ENCODE measurements at places on chromosomes 5 and 9.

GRCh38 chr5:16489322-16489791 lies 23.8 kb upstream of the ZNF622 start:
- DNase-seq = peak; percentile 72

GRCh38 chr5:83931969-83932368 lies 211.3 kb upstream of the HAPLN1 start:
- no peak for DNase-seq

- no peak for DNase-seq
These were observed 31.9 kb downstream of the FAM240B start for GRCh38 chr9:38687992-38688391.

- DNase-seq = no peak
These were observed 40.0 kb downstream of the FBXL7 start for GRCh38 chr5:15539951-15540350.

DNA sequence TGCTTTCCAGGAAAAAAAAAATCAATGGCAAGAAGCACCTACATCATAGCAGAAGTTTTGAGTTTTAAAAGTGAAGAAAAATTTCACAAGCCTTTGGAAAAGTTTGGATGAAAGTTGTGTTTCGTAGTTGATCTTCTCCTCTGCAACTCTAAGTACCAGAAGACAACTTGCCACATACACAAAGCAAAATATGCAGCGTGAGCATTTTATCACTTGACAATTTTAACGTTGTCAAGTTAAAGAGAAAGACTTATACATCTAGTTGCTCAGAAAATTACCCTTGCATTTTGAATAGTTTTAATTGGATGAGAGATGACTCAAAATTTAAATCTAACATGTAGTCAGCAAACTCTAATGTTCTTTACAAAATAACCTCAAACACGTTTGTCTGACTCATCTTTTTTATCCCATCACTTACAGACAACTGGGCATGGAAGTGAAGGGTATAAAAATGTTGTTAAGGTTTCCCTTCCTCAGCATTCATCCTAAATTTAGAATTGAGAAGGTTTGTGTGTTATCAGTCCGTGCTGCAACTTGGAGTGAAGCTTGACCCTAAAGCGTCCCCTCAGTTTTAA lies 213.4 kb downstream of the MARCHF11 start:
- DNase-seq = no peak

GRCh38 chr5:83802686-83803085 lies 82.0 kb upstream of the HAPLN1 start:
- DNase-seq = no peak

DNA sequence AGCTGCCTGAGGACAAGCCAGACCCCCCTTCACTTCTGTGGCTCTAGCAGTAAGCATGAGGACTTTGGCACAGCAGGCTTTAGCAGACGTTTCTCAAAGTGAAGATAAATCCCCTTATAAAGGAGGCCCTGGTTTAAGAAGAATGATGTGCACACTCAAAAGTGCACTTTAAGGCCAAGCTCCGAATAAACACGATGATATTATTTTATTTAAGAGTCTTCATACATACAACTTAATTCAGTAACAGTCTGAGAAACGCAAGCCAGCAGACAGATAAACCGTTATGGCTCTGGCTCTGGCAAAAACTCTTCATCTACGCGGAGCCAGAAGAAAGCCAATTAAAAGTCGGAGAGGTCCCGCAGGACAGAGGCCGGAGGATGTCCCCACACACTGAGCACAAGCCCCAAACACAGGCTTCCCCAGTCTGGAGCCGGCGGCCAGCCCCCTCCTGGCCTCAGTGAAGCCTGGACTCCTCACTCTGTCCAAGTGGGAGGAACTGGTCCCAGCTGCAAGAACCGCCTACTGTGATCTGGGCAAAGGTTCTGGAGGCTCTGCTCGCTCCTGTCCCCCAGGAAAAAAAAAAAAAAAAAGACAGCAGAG lies 44.6 kb downstream of the ADAMTS2 start:
- no peak for DNase-seq

DNA sequence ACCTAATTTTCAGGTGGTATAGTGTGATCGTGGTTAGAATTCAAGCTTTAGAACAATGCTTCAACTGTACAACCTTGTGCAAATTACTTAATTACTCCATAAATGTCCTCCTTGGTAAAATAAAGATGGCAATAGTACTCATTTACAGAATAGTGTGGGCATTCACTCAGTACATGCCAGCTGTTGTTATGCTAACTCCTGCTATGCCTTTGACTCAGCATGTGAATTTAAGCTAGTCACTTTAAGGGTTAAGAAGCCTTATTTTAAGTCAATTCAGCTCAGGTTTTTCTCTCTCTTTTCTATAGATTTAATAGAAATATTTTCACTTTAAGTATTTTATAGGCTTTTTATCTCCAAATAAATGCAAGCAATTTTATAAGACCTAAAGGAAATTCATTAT lies 335.6 kb upstream of the ITGA1 start:
- no peak for DNase-seq

GRCh38 chr9:99180199-99180598 lies 41.5 kb downstream of the ALG2 start:
- DNase-seq = no peak

DNA sequence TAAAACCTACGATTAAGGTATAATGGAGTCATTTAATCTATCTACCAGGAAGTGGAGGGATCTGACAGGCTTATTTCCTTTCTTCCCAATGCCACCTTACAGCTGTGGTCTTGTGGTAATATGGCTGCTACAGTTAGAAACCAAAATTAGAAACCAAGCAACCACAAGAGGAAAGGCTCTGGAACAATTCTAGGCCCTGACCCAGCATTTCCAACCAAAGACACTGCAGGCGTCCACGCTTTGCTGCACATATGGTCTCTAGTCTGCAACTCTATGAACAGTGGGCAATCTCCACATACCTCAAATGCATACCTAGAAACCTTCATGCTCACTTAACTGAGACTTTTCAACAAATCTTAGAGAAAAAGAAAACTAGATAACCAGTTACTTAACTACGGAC lies 339.1 kb downstream of the NFIB start:
- DNase-seq = no peak

DNA sequence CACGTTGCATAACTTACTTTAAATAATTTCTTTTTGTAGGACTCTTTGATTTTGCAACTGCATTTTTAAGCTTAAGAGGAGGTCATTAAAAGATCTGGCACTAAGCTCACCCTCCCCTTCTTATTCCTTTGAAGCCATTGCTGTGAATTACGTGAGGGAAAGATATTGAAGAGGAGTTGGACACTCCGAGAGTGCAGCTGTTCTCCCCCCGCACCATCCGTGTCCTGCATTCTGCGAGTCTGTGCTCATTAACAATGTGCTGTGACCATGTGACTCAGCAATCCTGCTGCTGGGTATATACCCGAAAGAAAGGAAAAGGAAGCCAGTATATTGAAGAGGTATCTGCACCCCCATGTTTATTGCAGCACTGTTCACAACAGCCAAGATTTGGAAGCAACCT lies 40.0 kb downstream of the NXNL2 start:
- DNase-seq = no peak

DNA sequence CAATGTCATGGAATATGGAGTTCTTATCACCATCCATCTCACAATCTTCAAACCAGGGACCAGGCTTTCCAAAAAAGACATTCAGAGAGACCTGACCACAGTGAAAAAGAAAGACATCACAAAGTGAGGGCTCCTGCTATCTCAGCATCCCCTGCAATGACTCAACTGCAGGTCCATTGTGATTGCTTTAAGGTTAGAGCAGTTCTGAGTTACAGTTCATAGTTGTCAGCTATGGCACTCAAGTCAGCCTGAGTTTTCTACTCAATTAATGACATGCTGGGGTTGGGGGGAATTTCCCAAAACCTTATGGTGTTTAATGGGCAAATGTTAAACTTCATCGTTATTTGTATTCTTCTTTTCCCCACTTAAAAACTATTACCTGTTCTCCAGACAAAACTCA lies 58.9 kb downstream of the CEMIP2 start:
- DNase-seq = no peak

GRCh38 chr9:114902786-114903524 lies 27.4 kb downstream of the TNFSF8 start:
- DNase-seq = no peak

Data from NCI-H446 treated with DMSO at 0.1 percent for 48 hours (cell line).